ENCODE measurements at places on chromosomes 4 and X.

- no peak for DNase-seq
These were observed 36.8 kb upstream of the REST start for GRCh38 chr4:56870946-56871345.

GRCh38 chr4:102623622-102624021, 122.5 kb downstream of the NFKB1 start:
- DNase-seq = no peak

GRCh38 chrX:135713795-135714194, 356 bp downstream of the CT45A1 start:
- DNase-seq = no peak

DNA sequence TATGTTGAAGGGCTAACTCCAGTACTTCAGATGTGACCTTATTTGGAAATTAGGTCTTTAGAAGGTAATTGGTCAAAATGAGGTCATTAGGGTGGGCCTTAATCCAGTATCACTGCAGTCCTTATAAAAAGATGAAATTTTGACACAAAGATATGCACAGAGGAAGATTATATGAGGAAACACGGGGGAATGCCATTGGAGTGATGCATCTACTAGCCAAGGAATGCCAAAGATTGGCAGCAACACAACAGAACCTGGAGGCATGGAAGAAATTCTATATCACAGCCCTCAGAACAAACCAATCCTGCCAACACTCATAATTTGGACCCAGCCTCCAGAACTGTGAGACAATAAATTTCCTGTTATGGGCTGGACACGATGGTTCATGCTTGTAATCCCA, 17.6 kb downstream of the TRIM61 start:
- no peak for DNase-seq

DNA sequence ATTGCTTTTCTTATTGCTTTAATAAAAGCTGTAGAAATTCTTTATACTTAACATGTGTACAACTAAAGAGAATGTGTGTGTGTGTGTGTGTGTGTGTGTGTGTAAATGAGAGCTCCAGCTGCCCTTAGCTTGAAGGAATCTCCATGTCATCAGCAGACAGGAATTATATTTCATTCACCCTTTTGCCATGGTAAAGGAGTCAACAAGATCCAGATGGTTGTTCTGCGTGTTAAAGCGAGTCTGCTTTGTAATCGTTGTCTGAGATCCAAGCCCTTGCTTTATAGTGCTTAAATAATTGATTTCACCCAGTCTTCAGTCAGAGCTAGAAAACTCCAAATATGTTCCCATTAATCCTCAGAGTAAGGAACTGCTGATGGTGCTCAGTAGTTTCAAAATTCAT, 285.5 kb downstream of the PDGFC start:
- DNase-seq = no peak

DNA sequence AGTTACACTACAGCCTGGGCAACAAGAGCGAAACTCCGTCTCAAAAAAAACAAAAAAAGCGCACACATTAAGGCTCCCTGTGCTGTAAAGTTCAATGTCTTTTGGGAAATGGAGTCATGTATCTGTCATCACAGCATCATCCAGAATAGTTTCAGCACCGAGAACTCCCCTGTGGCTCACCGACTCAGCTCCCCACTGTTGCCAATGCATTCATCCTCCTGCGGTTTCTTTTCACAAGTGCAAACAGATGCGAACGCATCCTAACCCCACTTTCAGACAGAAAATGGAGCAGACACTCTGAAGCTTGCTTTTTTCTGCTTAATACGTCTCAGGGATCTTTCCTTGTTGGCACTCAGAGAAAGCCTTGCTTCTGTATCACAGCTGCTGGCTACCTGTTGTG, 13.8 kb upstream of the SH3TC1 start:
- DNase-seq = no peak

GRCh38 chr4:28548594-28548993, 1688.0 kb downstream of the STIM2 start:
- no peak for DNase-seq

DNA sequence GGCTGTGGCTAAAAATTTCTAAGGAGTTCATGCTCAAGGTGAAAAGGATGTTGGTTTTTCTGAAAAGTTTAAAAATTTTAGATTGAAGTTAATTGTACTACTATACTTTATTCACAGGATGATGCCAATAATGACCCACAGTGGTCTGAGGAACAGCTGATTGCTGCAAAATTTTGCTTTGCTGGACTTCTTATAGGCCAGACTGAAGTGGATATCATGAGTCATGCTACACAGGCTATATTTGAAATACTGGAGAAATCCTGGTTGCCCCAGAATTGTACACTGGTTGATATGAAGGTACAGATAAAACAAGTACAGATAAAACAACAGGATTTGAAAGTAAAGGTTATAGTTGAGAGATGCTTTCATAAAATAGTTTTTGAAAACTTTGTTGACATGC, 12.2 kb downstream of the PAICS start:
- DNase-seq = no peak

DNA sequence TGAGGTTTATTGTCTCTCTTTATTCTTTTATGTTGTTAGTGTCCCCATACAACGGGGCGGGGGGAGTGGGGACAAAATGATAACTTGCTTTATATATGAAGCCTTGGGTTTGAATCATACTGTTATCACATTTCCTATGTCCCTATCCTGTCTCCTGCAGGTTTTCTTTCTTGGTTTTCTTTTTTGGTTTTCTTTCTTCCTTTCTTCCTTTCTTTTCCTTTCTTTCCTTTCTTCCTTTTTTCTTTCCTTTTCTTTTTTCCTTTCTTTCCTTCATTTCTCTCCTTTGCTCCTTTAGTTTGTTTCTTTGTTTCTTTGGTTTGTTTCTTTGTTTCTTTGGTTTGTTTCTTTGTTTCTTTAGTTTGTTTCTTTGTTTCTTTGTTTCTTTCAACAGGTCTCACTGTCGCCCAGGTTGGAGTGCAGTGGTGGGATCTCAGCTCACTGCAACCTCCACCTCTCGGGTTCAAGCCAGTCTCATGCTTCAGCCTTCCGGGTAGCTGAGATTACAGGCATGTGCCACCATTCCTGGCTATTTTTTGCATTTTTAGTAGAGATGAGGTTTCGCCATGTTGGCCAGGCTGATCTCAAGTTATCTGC, 4.8 kb downstream of the FMR1 start:
- DNase-seq = no peak

DNA sequence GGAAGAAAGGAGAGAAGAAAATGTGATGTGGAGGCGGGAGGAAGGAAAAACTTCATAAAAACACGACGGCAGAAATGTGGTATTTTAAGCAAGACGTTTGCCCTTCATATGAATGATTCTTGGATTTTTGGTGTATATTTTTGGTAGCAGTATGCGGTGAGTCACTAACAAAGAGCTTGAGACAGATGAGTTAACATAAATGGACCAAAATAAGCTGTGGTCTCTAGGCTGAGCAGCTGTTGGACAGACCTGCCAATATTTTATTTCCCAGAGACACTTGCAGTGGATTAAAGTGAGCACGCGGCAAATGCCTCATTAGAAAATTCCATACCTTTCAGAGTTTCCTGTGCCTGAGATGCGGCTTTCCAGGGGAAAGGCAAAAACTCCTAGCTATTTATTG, 43.1 kb upstream of the RPS6KA3 start:
- DNase-seq = no peak

GRCh38 chr4:158741326-158742021, 18.3 kb upstream of the PPID start:
- DNase-seq = no peak

DNA sequence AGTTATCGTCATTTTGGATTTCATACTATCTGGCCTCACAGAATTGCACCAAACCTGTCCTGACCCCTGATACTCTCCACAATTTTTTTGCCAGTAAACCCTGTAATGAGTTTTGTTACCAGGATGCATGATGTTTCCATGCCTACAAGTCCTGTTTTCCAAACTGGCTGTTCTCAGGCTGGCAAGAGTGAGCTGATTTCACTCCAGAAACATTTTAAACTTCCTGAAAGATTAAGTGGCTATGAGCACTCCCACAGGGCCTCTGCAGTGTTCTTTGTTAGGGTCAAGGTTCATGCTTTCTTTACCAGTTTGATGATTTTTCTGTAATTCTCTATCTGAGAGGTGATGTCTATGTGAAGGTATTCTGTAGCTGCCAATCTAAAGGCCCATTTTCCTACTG, 31.7 kb upstream of the PDLIM3 start:
- no peak for DNase-seq

DNA sequence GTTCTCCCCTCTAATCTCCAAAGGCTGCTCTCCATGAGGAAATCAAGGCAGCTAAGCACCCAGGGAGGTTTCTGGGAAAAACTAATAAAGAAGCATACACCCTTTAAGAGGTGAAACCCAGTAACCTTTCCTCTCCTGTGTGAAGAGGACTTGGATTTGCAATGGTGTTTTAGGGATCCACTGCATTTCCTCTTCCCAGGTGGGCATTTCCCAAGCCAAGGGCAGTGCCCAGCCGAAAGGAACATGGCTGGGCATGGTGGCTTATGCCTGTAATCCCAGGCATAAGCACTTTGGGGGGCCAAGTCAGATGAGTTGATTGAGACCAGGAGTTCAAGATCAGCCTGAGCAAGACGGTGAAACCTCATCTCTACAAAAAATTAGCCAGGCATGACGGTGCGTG, 5.4 kb upstream of the ZNF185 start:
- DNase-seq = no peak

- DNase-seq = peak; percentile 23
These were observed 28.7 kb downstream of the INPP4B start for GRCh38 chr4:142817442-142817841.

GRCh38 chr4:56209767-56210166, 177.5 kb downstream of the AASDH start:
- no peak for DNase-seq

DNA sequence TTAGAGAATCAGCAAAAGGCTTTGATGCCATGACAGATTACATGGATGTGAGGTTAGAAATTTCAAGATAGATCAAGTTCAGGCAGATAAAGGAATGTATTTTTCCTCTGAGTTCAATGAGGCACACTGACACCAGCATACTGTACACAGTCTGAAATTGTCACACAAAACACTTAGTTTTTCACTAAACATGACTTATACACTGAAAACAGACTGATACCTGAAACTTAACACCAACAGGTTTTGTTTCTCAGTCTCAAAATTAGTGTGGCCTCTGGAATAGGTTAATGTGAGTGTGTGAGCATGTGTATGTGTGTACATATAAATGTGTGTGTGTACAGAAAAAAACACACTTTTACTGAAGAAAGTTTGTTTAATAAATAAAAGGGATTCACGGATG, 129.9 kb upstream of the SLITRK2 start:
- DNase-seq = no peak

- DNase-seq = no peak
These were observed 315.8 kb downstream of the RPA4 start for GRCh38 chrX:97199501-97199900.

- no peak for DNase-seq
These were observed 19.3 kb downstream of the IQCM start for GRCh38 chr4:149796381-149796780.

DNA sequence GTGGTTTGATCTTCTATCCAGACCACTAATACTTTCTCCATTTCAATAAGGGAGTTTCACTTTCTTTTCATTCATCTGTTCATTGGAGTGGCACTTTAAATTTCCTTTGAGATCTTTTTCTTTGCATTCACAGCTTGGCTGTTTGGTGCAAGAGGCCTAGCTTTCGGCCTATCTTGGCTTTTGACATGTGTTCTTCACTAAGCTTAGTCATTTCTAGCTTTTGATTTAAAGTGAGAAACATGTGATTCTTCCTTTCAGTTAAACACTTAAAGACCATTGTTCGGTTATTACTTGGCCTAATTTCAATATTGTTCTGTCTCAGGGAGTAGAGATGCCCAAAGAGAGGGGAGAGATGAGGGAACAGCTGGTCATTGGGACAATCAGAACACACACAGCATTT, 24.3 kb downstream of the CXCL13 start:
- DNase-seq = no peak

DNA sequence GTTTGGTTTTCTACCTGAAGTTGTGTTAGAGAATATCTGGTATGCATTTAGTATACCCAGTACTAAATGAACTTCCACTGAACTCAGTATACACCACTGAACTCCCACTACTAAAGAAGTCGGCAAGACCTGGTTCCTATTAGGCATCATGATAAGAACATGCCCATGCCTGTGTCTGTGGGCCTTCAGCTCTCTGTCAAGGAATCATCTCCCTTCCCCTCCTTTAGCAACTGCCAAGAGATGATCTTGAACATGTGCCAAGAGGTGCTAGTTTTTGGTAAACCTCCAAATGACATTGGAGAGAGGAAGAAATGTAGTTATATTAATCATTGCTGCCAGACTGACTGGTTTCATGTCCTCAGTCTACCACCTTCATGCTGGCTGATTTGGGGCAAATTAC, 113.2 kb downstream of the ATP10D start:
- no peak for DNase-seq

- no peak for DNase-seq
These were observed 22.4 kb upstream of the MXD4 start for GRCh38 chr4:2284161-2284933.

GRCh38 chr4:83639849-83640493, 104.1 kb downstream of the GPAT3 start:
- peak; percentile 15 for DNase-seq

DNA sequence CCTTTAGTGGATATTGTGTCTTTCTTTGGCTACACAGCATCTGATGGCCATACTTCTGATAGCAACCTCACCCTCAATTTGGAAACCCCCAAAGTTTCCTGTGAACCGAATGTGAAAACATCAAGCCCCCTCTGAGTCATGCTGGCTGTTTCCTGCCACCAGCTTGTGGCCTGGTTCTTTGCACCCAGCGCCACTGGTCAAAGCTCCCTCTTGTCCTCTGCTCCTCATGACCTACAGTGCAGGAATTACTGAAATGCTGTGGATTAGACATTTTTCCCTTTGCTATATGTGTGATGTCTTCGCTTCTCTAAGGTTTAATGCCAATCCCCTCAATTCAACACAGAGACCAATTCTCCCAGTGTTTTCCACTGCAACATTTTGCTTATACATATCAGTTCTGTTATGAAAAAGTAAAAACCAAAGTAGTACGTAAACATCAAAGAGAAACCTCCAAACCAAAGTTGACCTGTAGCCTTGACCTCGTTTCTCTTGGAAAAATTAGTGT, 224.0 kb upstream of the TENM3 start:
- no peak for DNase-seq

- DNase-seq = no peak
These were observed 24.7 kb upstream of the LRAT start for GRCh38 chr4:154719087-154719486.

- no peak for DNase-seq
These were observed 111.0 kb downstream of the RASGEF1B start for GRCh38 chr4:81360737-81361136.

Data from stimulated activated CD4-positive, alpha-beta T cell treated with anti-CD3 and anti-CD28 coated beads, Interleukin-12 subunit alpha, Interleukin-12 subunit beta, amount 100 ng/mL, for 24 hours (primary cell).